ENCODE measurements at places on chromosomes 7 and 10. TPM values are rescaled to one million over a fixed set of nuclear protein-coding genes. Genes with fewer than 3 reads are reported as not detected.

- no peak overlapping the region for H3K27ac ChIP-seq
- no peaks in the 10 kb centered on the region for H3K4me1 ChIP-seq
- no peaks in the 10 kb centered on the region for H3K27me3 ChIP-seq
- DNase-seq = no peak
Measured at GRCh38 chr7:82745117-82745516, 301.5 kb upstream of the CACNA2D1 start.

- H3K36me3 ChIP-seq = no peaks in the 10 kb centered on the region
- no peaks in the 10 kb centered on the region for H3K4me1 ChIP-seq
- no peak overlapping the region for H3K4me3 ChIP-seq
- no peak for DNase-seq
Measured at GRCh38 chr7:74051629-74052410, 23.8 kb downstream of the ELN start.

DNA sequence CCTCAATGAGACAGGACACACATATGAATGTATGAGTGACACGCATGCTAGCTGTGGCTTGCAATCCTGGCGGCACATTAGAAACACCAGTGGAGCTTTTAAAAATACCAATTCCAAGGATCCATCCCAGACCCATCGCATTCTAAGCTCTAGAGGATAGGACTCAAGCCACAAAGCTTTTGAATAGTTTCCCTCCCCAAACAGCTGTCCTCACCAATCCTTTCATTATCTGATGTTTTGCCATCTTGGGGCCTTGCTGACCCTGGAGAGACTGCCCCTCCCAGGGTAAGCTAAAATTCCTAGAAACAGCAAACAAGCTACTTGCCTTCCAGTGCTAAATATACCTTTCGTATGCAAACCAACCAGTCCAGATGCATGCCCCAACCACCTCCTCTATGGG is 8.9 kb upstream of the TM9SF3 start:
- H3K36me3 ChIP-seq = peaks cover 15% of the 10 kb centered on the region
- H3K27me3 ChIP-seq = no peaks in the 10 kb centered on the region
- no peak overlapping the region for H3K27ac ChIP-seq
- H3K4me3 ChIP-seq = no peak overlapping the region
- no peaks in the 10 kb centered on the region for H3K4me1 ChIP-seq

- H3K27me3 ChIP-seq = no peaks in the 10 kb centered on the region
- no peak overlapping the region for H3K4me3 ChIP-seq
- H3K4me1 ChIP-seq = peaks cover 19% of the 10 kb centered on the region
Measured at GRCh38 chr7:44084701-44085100, 2.4 kb upstream of the POLM start.

GRCh38 chr7:95446618-95447017 is 11.8 kb upstream of the PON2 start:
- H3K4me3 ChIP-seq = no peak overlapping the region
- no peaks in the 10 kb centered on the region for H3K27me3 ChIP-seq
- no peak for DNase-seq
- H3K4me1 ChIP-seq = no peaks in the 10 kb centered on the region
- no peaks in the 10 kb centered on the region for H3K36me3 ChIP-seq

DNA sequence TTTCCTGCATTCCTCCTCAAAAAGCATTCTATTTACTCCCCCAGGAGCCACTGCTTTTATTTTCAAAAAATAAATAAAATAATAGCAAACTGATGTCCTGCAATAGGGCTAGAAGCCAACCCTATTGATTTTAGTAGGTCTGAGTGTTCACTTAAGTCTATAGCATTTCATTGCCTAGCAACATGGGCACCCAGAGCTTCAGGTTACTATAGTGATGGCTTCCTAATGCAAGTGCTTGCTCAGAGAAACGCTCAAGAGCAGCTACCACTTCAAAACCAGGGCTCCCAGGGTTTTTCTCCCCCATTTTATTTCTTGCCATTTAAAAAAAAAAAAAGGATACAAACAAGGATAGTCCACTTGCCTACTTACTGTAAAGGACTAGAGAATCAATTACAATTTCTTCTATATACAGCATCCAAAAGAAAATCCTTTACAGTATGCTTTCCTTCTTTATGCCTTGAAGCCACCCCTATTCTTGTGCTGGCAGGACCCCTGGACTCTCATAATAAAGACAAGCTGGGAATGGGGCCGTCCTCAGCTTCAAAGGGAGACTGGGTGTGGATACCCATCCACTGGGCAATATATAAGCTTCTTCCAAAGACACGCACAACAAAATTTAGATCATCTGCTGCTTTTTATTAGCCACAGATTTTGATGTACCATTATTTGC is 133.3 kb downstream of the VPS41 start:
- H3K36me3 ChIP-seq = peaks cover 60% of the 10 kb centered on the region
- no peak for DNase-seq
- H3K27me3 ChIP-seq = no peaks in the 10 kb centered on the region
- H3K4me1 ChIP-seq = no peaks in the 10 kb centered on the region
- H3K4me3 ChIP-seq = no peak overlapping the region

DNA sequence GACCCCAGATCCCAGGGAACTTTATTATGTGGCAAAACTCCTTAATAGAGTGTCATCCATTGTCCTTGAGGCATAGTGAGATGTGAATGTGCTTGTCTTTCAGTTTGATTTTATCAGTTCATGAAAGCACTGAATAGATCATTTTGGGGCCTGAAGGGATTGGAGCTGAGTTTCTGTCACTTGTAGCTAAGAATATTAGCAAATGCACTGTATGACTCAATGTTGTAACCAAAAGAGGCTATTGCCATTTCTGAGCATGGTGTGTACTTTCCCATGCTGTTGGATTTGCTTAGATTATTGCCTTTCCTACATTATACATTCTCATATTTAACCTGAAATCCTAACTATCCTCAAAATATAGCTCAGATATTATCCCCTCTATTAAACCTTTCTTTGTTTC is 130.4 kb downstream of the PRKG1 start:
- no peaks in the 10 kb centered on the region for H3K36me3 ChIP-seq
- H3K27me3 ChIP-seq = peaks cover 3% of the 10 kb centered on the region
- no peaks in the 10 kb centered on the region for H3K4me1 ChIP-seq
- H3K27ac ChIP-seq = no peak overlapping the region
- no peak for DNase-seq

GRCh38 chr10:101558204-101558603 is 29.9 kb downstream of the POLL start:
- DNase-seq = no peak
- no peaks in the 10 kb centered on the region for H3K4me1 ChIP-seq
- no peak overlapping the region for H3K27ac ChIP-seq
- peaks cover 3% of the 10 kb centered on the region for H3K36me3 ChIP-seq

DNA sequence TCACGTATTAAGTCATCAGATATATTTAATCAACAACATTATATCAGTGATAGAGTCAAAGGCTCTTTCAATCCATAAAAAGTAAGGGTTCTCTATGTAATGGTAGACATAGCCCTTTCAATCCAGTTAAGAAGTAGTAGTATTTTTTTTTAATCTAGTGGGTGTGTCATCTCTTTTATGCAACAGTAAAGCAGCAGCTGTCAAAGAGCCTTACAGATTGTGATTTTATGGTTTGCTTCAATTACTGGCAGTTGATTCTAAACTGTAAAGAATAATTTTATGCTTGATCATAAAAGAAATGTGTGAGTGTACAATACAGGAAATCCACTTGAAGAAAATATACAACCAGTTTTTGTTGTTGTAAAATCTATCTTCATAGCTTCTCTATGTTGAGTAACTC is 902.6 kb upstream of the MBL2 start:
- no peaks in the 10 kb centered on the region for H3K4me1 ChIP-seq
- H3K27ac ChIP-seq = no peak overlapping the region
- DNase-seq = no peak
- H3K27me3 ChIP-seq = no peaks in the 10 kb centered on the region

- H3K4me3 ChIP-seq = no peak overlapping the region
- no peaks in the 10 kb centered on the region for H3K36me3 ChIP-seq
- no peak overlapping the region for H3K27ac ChIP-seq
Measured at GRCh38 chr10:12880423-12880822, 121.1 kb downstream of the CCDC3 start.

Gene SEMA4G
- 0.75 TPM for polyA plus RNA-seq

- DNase-seq = no peak
- no peaks in the 10 kb centered on the region for H3K36me3 ChIP-seq
- no peaks in the 10 kb centered on the region for H3K4me1 ChIP-seq
Measured at GRCh38 chr10:31549896-31550295, 230.9 kb downstream of the ZEB1 start.

DNA sequence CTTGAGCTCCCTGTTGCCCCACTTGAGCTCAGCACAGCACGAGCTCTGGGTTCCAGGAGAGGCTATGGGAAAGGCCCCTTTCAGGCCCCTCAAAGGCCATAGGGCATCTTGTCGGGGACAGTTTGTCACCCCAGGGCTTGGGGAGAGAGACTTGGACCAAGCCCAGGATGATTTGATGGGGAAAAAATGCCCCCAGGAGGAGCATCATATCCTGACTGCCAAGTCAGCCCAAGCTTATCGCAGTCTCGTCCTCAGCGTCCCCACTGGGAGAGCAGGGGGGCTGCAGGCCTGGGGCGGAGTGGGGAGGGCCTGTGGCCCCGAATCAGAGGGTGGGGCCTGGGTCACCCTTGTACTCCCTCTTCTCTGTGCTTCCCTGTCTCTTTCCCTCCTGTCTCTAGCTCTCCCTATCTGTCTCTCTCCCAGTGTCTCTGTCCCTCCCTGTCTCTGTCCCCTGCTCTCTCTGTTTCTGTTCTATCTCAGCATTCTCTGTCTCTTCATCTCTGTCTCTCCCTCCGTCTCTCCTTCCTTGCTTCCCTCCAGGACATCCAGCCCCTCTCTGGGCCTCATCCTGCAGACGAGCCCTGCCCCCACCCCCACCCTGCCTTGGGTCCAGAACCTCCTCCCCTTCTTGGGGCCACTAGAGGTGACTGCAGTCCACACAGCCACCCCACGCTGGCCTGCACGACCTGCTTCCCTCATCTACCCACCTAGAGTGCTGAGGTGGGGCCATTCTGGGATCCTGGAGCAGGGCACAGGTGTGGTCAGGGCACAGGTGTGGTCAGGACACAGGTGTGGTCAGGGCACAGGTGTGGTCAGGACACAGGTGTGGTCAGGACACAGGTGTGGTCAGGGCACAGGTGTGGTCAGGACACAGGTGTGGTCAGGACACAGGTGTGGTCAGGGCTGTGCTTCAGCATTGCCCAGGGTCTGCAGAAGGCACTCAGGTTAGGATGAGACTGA is 17.3 kb upstream of the GRIFIN start:
- H3K27ac ChIP-seq = no peak overlapping the region
- peaks cover 18% of the 10 kb centered on the region for H3K27me3 ChIP-seq
- no peak overlapping the region for H3K4me3 ChIP-seq
- DNase-seq = no peak
- no peaks in the 10 kb centered on the region for H3K36me3 ChIP-seq

DNA sequence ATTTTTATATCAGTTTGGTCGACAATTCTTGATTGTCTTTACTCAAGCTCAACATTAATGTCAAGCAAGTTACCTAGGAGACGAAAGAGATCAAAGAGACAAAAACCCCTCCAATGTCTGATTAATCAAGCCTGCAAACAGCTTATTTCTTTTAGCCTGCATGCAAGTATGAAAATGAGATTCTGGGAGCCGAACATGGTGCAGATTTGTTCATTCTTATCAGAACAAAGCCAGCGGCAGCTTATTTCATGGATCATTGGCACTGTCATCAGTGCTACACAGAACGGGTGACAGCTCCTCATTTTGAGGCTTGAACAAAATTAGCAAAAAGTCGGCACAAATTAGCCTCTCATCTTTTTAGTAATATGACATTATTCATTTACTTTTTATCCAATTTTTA is 26.5 kb downstream of the FAM204A start:
- H3K36me3 ChIP-seq = peaks cover 11% of the 10 kb centered on the region
- H3K4me3 ChIP-seq = no peak overlapping the region
- DNase-seq = no peak
- no peaks in the 10 kb centered on the region for H3K27me3 ChIP-seq

DNA sequence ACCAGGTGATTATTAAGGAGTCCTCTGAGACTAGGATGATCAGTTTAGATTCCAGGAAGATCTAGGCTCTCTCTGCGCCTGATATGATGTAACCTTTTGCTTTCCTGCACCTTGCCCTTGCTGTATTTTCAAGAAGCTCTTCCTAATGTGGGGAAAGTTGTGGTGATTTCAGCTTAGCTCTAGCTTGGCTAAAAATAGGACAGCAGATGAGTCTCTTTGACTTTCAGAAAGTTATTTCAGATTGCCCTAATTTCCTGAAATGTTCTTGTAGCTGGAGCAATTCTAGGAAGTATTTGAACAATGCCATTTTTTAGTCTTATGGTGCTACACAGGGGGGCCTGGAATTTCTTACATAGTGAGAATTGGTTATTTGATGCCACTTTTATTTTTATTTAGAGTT is 3.8 kb downstream of the LCOR start:
- H3K27me3 ChIP-seq = no peaks in the 10 kb centered on the region
- H3K4me1 ChIP-seq = peaks cover 55% of the 10 kb centered on the region
- no peak overlapping the region for H3K4me3 ChIP-seq
- H3K36me3 ChIP-seq = no peaks in the 10 kb centered on the region
- peak overlapping the region; percentile 89 for H3K27ac ChIP-seq

- H3K36me3 ChIP-seq = no peaks in the 10 kb centered on the region
- DNase-seq = peak; percentile 18
- H3K4me3 ChIP-seq = peak overlapping the region; percentile 41
- peaks cover 11% of the 10 kb centered on the region for H3K4me1 ChIP-seq
- H3K27me3 ChIP-seq = peaks cover 11% of the 10 kb centered on the region
Measured at GRCh38 chr10:108911814-108912541, 1011.3 kb downstream of the XPNPEP1 start.

- DNase-seq = no peak
- H3K27ac ChIP-seq = no peak overlapping the region
- H3K36me3 ChIP-seq = no peaks in the 10 kb centered on the region
- no peak overlapping the region for H3K4me3 ChIP-seq
- H3K4me1 ChIP-seq = peaks cover 3% of the 10 kb centered on the region
Measured at GRCh38 chr10:30999070-30999712, 32.5 kb downstream of the ZNF438 start.

Gene DNAJC30
- polyA plus RNA-seq = 6.6 TPM

DNA sequence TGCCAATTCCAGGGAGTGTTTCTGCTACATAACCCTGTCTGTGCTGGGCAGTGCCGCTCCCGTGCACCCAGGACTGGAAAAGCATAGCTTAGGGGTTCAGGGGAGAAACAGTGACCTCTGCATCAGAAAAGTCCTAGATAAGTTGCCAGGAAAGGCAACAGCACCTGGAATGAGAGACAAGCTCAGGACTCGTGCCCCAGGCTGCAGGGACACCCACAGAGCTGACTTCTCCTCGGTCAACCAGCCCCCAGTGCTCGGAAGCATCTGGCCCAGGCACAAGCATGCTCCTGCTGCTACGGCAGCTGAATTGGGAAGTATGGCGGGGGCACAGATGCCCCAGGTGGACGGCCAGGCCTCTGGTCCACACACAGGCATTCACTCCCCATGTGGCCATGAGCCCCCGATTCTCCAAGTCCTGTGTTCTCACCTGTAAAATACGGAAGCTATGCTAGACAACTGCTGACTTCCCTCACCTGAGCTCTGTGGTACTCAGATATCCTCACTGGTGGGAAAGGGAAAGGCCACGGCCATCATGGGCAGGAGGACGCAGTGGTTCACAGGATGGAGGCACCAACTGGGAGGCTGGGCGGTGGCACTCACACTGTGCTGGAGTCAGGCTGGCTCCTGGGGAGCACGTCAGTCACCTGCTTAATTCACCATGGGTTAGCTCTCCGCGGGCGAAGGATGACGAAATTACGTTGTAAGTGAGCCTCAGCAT is 220.5 kb downstream of the PTPRN2 start:
- H3K27ac ChIP-seq = no peak overlapping the region
- H3K4me1 ChIP-seq = no peaks in the 10 kb centered on the region
- DNase-seq = no peak
- H3K27me3 ChIP-seq = no peaks in the 10 kb centered on the region
- no peak overlapping the region for H3K4me3 ChIP-seq

GRCh38 chr7:89077992-89078391 is 282.5 kb upstream of the TEX47 start:
- no peaks in the 10 kb centered on the region for H3K4me1 ChIP-seq
- no peak overlapping the region for H3K27ac ChIP-seq
- H3K27me3 ChIP-seq = no peaks in the 10 kb centered on the region

All from B cell (primary cell).